ENCODE measurements at places on chromosomes 2 and 18.

GRCh38 chr2:27664154-27664574 lies 475 bp downstream of the SLC4A1AP start:
- no peak for DNase-seq

DNA sequence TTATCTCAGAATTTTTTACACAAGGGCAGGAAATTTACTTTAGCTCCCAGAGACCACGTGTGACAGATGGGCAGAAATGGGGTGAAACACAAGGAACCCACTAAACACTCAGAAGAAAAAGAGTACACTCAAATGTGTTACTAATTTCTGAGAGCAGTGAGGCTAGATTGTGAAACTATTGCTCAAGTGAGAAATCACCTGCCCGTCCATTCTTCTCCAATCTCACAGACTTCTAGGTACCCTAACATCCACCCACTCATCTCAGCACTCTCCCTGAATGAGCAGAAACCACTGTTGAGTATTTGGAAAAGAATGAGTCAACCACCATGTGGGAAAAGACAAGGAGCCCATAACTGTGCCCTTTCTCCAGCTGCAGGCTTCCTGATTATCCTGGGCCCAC lies 293.0 kb upstream of the CDH2 start:
- DNase-seq = no peak

GRCh38 chr18:424668-425067 lies 75.8 kb downstream of the COLEC12 start:
- no peak for DNase-seq

- DNase-seq = no peak
These were observed 420.4 kb upstream of the TMEFF2 start for GRCh38 chr2:192615105-192615504.

GRCh38 chr2:65649811-65650589 lies 217.6 kb upstream of the SPRED2 start:
- no peak for DNase-seq

DNA sequence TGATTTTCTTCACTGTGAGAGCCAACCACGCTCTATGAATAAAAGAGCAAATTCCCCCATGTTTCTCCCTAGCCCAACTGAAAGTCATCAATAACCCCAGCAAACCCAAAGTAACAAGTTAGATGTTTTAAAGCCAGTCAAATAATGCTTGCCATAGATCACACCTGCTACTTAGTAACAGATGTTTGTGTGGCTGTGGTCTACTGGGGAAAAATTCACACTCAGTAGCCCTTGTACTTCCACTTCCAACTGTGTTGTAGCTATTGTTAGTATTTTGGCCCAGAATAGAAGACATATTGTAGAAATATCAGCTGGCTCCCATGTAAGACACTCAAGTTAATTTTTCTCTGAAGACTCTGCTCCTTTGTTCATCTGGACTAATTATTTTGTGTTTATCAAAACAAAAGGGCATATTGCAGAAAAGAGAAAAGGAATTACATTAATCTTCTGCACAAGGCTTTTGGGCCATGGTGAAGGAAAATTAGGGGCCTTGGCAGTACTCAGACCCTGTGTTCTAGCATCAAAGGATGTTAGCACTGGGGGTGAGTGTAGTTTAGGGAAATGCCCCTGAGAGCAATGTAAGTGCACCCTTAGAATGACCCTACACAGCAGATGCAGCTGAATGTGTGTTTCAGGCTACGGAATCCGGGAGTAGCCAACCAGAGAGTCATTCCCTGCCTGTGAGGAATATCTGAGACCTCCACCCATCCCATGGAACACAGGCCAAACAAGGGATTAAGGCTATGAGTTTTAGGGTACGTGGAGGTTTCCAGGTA lies 521.9 kb downstream of the EPHA4 start:
- no peak for DNase-seq

GRCh38 chr2:529424-529823 lies 147.8 kb downstream of the TMEM18 start:
- no peak for DNase-seq

GRCh38 chr2:23788100-23788499 lies 138.8 kb downstream of the ATAD2B start:
- no peak for DNase-seq

DNA sequence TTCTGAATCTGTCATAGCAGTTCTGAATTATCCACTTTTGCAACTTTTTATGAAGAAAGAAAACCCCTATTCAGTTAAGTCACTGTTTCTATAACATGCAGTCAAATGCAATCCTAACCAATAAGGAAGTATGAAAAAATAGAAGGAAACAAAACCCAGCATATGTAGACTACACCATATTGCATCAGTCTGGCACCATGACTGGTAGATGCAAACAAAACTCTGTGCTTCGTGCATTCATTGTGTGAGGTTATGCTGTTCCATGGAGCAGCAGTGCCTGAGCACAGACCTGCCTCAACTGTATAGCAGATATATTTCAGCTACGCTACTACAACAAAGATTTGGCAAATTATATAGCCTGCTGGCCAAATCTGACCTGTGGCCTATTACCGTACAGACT lies 325.5 kb downstream of the LRP1B start:
- no peak for DNase-seq

- DNase-seq = no peak
These were observed 13.6 kb downstream of the ADCY3 start for GRCh38 chr2:24906466-24906865.

DNA sequence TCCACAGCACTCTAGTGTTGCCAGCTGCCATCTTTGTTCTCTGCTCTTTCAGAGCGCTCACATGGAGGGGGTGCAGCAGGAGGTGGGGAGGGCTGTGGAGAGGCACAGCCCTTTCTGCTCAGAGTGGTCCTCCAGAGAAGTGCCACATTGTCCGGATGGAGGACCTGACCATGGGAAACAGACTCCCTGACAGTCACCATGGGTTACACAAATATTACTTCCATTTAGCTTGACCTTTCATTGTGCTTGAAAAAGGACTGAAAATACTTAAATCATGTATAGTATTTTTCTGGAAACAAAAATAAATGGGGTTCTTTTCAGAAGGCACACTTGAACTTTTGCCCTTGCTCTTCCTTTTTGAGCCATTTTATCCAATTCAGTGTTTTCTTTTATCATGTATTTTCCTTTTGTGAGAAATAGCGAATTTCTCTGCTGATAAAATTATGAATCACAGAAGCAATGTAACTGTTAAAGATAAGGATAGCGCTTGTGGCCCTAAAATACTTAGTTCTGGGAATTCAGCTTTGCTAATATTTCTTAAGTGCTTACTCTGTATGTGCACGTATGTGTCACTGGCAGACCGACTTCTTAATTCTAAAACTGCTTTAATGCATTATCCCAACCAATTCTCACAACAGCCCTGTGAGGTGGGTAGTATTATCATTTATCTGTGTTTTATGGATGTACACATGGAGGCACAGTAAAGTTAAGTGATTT lies 34.2 kb downstream of the SPATS2L start:
- DNase-seq = no peak

DNA sequence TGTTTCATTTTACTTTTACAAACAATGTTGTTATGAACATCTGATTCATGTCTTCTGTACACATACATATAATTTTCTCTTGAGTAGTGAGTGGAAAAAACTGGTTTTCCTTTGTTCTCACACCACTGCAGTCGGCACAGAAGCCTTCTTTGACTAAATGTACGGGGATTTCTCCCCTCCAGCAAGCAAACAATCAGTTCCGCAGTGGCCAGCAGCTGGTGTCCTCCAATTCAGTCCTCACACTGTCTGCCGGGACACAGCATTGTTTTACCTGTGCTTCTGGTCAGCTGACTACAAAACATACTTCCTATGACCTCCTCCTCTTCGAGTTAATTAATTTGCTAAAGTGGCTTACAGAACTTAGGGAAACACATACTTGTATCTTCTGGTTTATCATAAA lies 202.8 kb downstream of the WDR7 start:
- no peak for DNase-seq

DNA sequence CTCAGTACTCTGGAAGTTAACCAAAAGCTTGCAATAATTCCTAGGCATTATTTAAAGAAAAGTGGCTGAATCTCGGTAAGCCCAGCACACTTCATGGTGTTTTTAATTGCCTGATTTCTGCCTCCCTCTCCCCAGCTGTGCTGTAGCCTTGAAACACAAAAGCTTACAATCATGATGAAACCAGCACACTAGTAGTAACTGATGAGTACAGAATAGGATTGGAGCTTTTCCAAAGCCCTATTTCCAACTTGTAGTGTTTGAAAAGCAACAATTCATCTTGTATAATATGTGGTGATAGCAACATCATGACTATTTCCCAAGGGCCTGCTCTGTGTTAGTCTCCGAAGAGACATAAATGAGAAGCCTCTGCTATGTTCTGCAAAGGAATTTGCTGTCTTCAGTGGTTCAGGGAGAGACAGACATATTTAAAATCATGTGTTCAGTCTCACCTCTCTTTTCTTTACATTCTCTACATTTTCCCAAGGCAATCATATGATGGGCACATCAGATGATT lies 1015.0 kb downstream of the BCL11A start:
- DNase-seq = no peak

DNA sequence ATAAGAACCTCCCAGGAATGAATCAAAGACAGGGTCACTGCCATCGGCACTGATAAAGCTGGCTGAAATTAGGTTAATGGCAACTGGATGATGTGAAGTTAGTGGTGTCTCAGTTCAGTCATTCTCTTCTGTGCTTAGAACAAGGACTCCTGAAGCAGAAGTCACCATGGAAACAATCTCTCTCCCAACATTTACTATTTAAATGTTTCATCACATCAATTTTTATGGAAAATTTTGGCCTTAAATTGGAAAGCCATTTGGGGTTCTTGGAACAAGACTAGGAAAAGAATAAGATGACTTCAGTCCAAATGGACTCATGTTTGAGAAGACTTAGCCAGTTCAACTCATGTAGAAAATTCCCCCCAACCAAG lies 15.5 kb upstream of the ARL5A start:
- DNase-seq = no peak

DNA sequence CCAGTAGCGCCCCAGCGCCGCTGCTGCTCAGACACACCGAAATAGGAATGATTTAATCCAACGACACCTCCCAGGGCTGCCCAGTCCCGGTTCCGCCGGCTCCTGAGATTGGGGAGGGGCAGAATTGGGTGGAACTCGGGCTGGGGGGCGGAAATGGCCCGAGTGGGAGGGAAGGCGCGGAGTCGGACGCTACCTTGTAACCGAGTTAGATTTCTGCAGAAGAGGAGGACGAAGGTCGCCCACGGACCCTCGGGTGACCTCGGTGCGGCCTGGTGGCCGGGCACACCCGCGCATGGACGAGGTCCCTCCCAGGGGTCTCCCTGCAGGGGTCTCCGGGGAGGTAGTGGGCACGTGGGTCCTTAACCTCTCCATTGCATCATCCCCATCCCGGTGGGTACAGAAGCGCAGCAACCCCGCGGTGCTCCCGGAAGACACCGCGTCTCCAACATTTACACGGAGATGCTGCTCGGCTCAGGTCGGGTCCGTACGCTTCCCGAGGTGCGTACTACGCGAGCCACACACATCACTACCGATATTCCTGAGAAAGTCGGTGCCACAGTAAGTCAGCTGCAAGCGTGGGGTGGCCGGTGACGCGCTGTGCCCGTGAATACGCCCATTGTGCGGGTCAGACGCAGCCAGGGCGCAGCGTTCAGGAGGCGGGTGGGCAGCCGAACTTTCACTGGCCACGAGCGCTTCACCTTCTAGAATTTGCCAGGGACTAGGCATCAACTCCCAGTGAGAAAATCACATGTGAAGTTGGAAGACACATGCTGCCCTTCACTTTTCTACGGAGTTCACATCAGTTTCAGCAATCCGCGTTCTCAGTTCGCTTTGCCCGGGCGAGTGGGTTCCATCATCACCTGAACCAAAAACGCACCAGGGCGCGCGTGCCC lies 3.0 kb downstream of the ZNF516 start:
- peak; percentile 82 for DNase-seq

DNA sequence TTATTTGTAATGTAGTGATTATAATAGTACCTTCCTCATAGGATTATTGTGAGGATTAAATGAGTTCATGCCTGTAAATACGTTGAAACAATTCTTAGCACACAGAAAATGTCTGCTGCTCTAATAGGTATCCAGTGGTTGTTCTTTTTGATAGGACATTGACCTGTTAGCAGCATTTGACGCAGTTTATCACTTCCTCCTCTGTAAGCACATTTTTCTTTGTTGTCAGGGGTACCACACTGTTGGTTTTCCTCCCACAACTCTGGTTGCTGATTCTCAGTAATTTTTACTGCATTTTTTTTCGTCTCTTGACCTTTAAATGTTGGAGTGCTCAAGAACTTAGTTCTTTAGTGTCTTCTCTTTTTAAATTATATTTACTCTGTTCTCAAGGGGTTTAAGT lies 15.4 kb downstream of the PPM1B start:
- no peak for DNase-seq

DNA sequence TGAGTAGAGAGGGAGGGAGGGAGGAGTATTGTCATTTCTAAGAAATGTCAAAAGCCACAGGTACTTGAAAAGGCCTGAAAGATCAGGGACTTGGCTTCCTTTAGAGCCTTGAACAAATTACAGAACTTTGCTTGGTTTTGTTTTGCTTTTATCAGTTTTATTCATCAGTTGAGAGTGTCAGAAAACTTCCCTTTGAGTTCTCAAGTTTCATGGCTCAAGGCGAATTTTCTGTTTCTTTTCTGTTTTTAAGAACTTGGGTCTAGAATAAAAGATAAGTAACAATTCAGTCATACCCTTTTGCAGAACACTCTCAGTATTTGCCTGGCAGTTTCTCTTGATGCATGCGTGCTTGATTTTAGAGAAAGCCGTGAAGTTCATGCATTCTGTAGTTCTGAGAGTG lies 531.9 kb downstream of the PARD3B start:
- no peak for DNase-seq

- no peak for DNase-seq
These were observed 133.5 kb downstream of the CERS6 start for GRCh38 chr2:168589236-168590211.

DNA sequence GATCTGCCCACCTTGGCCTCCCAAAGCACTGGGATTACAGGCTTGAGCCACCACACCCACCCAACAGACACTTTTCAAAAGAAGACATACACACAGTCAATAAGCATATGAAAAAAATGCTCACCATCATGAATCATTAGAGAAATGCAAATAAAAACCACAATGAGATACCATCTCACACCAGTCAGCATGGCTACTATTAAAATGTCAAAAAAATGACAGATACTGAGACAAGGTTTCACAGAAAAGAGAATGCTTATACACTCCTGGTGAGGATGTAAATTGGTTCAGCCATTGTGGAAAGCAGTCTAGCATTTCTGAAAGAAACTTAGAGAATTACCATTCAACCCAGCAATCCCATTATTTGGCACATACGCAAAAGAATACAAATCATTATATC lies 1947.2 kb downstream of the SUCLG1 start:
- no peak for DNase-seq

GRCh38 chr18:75261430-75262223 lies 51.0 kb downstream of the TSHZ1 start:
- DNase-seq = no peak

DNA sequence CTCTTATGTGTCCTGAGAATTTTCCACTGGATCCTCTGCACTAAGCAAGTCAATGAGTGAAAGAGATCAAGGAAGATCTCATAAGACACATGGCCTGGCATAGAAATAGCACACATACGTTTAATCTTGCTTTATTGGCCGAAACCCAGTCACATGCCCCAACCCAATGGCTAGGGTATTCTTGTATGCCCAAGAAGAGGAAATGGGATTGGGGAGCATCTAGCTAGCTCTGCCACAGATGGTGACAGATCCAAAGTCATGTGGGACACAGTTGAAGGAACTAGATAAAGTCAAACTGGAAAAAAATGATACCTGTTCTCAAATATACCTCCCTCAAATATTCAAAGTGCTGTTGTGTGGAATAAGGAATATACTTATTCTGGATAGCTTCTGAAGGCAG lies 74.7 kb downstream of the CD28 start:
- DNase-seq = no peak

Data from eye (tissue), 1 donor.